ENCODE measurements at places on chromosomes 7 and 10.

DNA sequence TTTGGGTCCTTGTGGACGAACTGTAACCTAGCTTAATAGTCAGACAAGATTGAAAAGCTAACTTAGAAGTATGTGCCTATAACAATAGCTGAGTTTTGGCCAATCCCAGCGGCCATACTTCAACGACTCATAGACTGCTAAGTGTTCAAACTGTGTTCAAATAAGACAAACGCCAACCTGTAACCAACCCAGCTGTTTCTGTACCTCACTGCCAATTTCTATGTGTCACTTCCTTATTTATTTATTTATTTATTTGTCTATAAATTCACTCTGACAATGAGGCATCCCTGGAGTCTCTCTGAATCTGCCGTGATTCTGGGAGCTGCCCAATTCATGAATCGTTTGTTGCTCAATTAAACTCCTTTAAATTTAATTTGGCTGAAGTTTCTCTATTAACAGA is 21.7 kb downstream of the ST8SIA6 start:
- DNase-seq, result no peak

GRCh38 chr10:54607983-54608382 is 193.0 kb downstream of the PCDH15 start:
- DNase-seq, result no peak

GRCh38 chr7:41915871-41916270 is 213.0 kb upstream of the INHBA start:
- DNase-seq, result no peak

- no peak for DNase-seq
These were observed 74.4 kb upstream of the PAX2 start for GRCh38 chr10:100670828-100671479.

GRCh38 chr7:140005754-140006503 is 56.8 kb downstream of the PARP12 start:
- DNase-seq, result peak; percentile 45

DNA sequence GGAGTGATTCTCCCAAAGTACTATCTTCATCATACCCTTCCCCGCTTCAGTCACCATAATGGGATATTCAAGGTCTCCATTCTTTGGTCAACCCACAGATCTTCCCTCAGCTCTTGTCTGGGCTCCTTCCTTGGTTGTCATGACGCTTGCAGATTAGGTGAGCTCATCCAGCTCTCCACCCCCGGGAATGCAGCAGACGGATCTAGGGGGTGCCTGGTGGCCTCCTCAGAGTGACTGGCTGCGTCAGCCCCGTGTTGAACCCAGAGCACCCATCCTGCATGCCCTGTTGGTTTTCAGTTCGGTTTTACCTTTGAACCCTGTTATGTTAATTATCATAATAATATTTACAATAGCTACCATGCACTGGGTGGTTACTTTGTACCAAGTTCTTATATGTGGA is 6.4 kb downstream of the NEURL1 start:
- no peak for DNase-seq

DNA sequence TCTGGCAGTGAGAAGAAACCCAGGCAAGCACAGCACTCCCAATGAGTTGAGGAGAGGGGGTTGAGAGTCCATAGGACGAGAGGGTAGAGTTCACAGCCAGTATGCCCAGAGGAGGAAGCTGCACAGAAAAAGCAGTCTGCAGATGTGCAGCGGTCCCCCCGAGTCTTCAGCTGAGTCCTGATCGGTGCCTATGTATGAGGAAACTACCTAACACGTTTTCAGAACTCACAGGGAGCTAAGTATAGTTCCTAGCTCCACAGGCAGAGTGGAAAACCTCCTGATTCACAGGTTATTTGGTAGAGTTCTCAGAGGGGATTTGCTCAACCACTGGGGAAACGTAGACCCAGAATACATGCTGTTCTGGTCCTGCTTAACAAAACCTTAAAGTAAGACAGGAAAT is 271.3 kb upstream of the CNTNAP2 start:
- DNase-seq, result no peak

GRCh38 chr7:132075515-132075914 is 500.8 kb downstream of the PLXNA4 start:
- DNase-seq, result no peak

DNA sequence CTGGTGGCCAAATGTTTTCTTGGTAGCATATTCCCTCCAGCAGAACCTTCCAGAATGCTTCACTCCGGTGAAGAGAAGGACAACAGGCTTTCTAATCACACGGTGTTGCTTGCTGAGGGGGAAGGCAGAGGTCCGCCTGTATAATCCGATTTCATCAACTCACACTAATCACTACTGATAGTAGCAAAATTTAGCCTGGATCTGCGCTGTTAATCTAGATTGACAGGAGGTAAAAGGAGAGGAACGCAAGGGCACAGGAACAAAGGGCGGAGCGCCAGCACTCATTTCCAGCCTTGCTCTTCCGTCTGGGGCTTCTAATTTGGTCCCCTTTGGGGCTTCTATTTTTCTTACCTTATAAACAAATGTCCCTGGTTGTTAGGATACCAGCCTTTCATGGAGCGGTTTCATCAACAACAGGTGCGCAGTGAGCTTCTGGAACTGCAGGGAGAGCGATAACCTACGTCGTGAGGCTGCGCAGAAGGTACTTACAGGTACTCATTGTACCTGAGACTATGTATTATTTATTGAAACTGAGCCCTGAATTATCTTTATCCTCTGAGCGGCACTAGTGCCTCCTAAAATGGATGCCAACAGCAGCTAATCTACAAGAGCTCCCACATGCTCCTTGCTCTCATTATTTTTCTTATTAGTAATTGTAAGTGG is 150.6 kb downstream of the CACNB2 start:
- no peak for DNase-seq

DNA sequence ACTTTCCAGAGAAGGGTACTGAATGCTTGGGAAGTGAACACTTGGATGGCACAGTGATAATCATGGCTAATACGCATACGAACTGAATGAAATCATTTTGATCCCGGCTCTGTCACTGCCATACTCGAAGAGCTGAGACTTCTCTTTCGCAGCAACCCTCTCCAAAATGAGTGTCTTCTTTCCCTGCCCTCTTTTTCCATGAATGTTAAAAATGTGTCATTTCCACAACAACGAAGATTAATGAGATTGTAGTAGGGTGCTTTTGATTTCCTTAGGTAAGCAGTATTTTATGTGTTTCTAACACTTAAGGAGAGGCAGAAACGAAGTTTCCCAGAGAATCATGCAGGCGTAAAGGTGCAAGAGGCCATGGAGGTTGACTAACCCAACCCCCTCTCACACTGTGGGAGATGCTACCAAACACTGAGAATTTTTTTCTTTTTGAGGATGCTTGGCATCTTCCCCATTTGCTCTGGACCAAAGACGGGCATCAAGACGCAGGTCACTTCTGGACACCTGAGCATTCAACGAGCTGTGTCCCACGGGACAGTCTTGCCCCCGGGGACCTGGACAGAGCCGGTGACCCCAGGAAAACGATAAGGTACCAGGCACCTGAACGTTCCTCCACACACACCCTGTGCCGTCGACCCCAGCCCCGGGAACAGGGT is 823 bp downstream of the COPG2 start:
- DNase-seq, result no peak

- no peak for DNase-seq
These were observed 1262.3 kb upstream of the PHF14 start for GRCh38 chr7:9711259-9711918.

- no peak for DNase-seq
These were observed 954 bp downstream of the FSCN3 start for GRCh38 chr7:127594490-127594889.

DNA sequence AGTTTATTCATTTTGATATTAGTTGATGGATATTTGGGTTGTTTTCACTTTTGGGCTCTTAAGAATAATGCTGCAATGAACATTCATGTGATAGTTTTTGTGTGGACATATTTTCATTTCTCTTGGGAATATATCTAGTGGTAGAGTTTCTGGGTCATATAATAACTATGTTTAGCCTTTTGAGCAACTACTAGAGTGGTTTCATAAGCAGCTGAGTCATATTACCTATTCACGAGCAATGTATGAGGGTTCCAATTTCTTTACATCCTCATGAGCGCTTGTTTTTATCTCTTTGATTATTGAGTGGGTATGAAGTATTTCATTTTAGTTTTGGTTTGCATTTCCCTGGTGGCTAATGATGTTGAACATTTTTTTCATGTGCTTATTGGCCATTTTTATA is 182.6 kb downstream of the PON1 start:
- DNase-seq, result no peak

DNA sequence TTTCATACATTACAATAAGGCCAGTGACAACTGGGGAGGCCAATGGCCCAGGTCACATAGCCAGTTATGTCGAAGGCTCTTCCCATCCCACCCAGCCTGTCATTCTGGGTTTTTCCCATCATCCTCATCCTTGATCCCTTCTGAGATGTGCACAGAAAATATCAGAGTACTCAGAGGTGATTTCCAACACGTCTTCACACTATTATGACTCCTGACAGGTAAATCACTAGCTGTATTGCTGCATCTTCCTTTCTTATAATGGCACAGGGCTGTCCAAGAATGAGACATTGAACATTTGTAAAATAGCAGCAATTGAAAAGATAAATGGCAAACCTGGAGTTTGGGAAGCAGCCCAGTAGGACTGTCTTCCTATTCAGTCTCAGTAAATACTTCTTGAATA is 159.9 kb downstream of the PLXNA4 start:
- no peak for DNase-seq

- DNase-seq, result no peak
These were observed 301.3 kb downstream of the REEP3 start for GRCh38 chr10:63822496-63822895.

- no peak for DNase-seq
These were observed 292.4 kb upstream of the NFE2L3 start for GRCh38 chr7:25859412-25860274.

DNA sequence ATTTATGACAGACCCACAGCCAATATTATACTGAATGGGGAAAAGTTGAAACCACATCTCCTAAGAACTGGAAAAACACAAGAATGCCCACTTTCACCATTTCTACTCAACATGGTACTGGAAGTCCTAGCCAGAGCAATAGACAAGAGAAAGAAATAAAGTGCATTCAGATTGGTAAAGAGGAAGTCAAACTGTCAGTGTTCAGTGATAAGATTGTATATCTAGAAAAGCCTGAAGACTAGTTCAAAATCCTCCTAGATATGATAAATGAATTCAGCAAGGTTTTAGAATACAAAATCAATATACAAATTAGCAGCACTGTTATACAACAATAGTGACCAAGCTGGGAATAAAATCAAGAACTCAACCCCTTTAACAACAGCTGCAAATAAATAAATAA is 6.9 kb upstream of the ZNF138 start:
- no peak for DNase-seq

- DNase-seq, result no peak
These were observed 640.0 kb downstream of the PARD3 start for GRCh38 chr10:34175121-34175520.

DNA sequence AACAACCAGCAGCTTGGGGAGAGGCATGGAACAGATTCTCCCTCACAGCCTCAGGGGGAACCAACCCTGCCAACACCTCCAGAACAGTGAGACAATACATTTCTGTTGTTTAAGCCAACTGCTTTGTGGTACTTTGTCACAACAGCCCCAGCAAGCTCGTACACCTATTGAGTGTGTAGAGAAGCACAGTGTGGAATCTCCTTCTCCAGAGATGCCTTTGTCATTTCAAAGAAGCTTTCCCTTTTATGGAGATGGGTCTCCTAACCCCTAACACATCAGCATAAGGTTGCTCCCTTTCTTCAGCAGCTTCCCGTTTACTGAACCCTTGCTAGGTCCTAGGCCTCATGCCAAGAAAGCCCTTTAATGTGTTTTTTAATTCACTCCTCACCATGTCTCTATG is 60.7 kb upstream of the AGK start:
- no peak for DNase-seq

DNA sequence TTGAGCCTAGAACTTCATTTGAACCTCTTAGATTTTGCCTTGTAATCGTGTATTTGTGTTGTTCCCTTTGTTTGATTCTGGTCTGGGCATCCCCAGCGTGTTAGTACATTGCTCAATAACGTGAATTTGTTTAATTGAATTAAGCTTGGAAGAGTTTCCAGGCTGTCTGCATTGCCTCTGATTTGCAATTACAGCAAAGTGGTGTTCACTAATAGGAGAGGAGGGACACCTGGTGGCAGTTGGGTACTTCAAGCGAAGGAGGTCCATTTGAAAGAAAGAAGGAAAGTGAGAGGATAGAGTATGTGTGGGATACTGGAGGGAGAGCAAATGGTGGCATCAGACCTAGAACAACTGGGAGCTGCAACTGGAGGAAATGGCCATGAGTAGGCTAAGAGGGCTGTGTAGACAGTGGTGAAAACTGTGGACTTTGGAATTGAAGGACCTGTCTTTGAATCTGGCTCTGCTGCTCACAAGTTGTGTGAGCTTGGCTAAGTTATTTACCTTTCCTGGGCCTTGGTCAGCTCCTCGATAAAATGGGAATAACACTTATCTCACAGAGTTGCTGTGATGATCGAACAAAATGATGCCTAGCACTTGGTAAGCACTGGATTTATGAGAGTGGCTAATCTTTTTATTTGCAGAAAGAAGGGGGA is 15.1 kb downstream of the LSMEM1 start:
- peak; percentile 45 for DNase-seq
